ENCODE measurements at places on chromosomes 5 and 9. TPM values are rescaled to one million over a fixed set of nuclear protein-coding genes. Genes with fewer than 3 reads are reported as not detected.

MAP3K1 gene
- total RNA-seq = 35.2 TPM

NUDT12 gene
- 4.2 TPM for total RNA-seq

SOX30 gene
- not detected for total RNA-seq

CDC25C gene
- 6.7 TPM for total RNA-seq

MRPS2 gene
- total RNA-seq = 11.3 TPM

KIF4B gene
- total RNA-seq = 0.26 TPM

CYLC2 gene
- not detected for total RNA-seq

LVRN gene
- 0.25 TPM for total RNA-seq

PCDHGA11 gene
- total RNA-seq = 4.0 TPM

ANKDD1B gene
- 0.51 TPM for total RNA-seq

GPR107 gene
- total RNA-seq = 29.3 TPM

CCL27 gene
- not detected for total RNA-seq

GABRA1 gene
- total RNA-seq = not detected

IL9 gene
- not detected for total RNA-seq

C1QTNF2 gene
- 0.38 TPM for total RNA-seq

CORO2A gene
- total RNA-seq = 0.51 TPM

GCNT4 gene
- 0.13 TPM for total RNA-seq

PCDHGC3 gene
- 15.6 TPM for total RNA-seq

LTC4S gene
- 0.39 TPM for total RNA-seq

GRAMD2B gene
- total RNA-seq = 12.8 TPM

DMRT3 gene
- not detected for total RNA-seq

CPLANE1 gene
- total RNA-seq = 11.1 TPM

NDOR1 gene
- 2.4 TPM for total RNA-seq

FSTL4 gene
- total RNA-seq = 0.25 TPM

PAEP gene
- not detected for total RNA-seq

KCNV2 gene
- not detected for total RNA-seq

PCDHGB6 gene
- total RNA-seq = 1.5 TPM

HMMR gene
- 5.7 TPM for total RNA-seq

RGS7BP gene
- total RNA-seq = 0.13 TPM

KLHL3 gene
- total RNA-seq = 50.4 TPM

SPATA9 gene
- total RNA-seq = 0.13 TPM

NR2F1-AS1 gene
- 17.5 TPM for total RNA-seq

SH3TC2 gene
- total RNA-seq = 27.2 TPM

NR6A1 gene
- 1.4 TPM for total RNA-seq

FGF10 gene
- not detected for total RNA-seq

GLDC gene
- 3.4 TPM for total RNA-seq

TERT gene
- total RNA-seq = not detected

DBH gene
- total RNA-seq = not detected

Data from dermis microvascular lymphatic vessel endothelial cell (primary cell).